ENCODE measurements at places on chromosomes 4 and X. TPM values are rescaled to one million over a fixed set of nuclear protein-coding genes. Genes with fewer than 3 reads are reported as not detected.

TIGD4 gene
- 0.24 TPM for total RNA-seq

HPF1 gene
- 23.4 TPM for total RNA-seq

SH3D19 gene
- total RNA-seq, result not detected

INPP4B gene
- 16.8 TPM for total RNA-seq

CA5B gene
- total RNA-seq, result 3.8 TPM

ANOS1 gene
- not detected for total RNA-seq

DNA sequence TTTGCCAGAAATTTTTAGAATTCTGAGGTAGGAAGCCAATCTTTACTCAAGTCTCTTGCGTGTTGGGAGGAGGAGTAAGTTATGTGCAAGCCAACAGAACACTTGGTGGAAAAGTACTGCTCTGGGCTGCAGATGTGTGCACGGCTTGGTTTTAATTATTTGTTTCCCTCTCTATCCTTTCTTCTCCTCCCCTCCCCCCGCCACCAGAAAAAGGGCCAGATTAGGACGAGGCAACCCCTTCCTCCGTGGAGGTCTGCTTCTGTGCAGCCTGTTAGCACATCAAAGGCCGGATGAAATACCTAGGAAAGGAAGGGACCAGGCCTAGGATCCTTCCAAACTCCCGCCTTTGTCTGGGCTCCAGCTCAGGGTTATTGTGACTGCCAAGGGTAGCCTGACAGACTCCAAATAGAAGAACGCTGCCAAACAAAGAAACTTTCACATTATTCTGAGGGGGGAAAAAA lies 1.0 kb upstream of the PGRMC1 start:
- no peak for DNase-seq

DNA sequence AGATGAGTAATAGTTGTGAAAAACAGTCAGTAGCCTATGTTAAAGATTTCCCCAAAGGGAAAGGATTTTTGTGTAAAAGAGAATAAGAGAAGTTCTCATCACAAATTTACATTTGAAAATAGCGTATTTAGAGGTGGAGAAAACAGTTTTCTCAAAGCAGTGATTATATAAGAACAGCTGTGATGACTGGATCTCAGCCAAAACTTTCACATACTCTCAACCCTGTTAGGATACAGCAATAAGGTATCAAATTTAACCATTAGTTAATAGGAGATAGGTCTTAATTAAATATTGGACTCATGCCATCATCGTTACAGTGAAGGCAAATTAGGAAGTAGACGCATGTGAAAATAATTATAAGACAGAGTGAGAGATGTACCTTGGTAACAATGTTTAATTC lies 622.7 kb downstream of the PCDH18 start:
- no peak for DNase-seq

DNA sequence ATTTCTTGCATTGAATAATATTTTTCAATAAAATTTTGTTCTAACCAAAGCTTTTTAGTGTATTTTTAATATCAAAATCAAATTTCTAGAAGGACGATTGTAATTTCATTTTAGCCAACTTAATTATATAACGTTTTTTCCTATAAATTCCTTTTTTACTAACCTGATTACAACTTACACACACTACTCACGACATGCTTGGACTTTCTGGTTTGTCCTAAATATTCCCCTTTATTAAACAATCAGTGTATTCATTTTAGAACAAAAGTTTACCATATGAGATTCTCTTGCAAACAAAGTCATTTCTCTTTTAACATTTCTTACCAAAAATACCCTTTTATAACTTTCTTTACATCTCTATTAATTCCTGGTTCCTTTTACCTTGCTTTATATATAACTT lies 173.7 kb downstream of the PWWP3B start:
- no peak for DNase-seq

DNA sequence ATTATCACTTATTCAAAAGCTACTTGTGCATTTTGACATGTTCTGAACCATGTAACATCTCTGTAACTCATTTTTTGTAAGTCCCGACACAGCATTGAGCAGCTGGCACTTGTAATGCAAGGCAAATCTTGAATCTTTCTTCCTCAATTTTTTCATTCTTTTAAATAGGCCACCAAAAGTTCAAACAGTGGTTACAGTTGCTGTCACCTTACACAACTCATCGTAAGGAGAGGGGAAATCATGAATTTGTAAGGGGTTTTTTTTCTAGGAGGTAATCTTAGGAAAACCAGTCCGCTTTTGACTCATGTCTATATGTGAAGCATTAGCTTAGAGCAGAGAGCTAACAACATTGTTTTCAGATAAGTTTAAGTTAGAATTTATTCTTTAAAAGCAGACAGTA lies 124.5 kb downstream of the PDLIM5 start:
- no peak for DNase-seq

- DNase-seq, result no peak
Observed at GRCh38 chr4:19583827-19584569, 667.7 kb upstream of the SLIT2 start.

DNA sequence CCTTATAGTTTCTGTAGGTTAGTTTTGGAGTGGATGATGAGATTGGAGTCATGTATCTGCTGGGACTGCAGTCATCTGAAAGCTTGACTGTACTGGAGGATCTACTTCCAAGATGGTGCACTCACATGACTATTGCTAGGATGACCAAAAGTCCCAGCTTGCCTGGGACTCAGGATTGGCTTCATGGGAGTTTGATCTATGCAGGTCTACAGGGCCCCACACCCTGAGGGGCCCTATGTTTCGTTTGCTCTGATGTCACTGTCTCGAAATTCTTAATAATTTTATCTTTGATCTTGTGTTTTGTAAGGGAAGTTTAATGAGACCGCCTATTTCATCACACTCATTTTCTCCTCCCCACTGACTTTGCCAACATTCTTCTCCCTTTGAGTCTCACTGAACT lies at the start of gene SMIM9:
Gene SMIM9, minus strand, starts transcription at position 101 of the 400 bp plus-strand sequence. CDS start 3,806 bp downstream, outside the sequence.
- DNase-seq, result no peak

- no peak for DNase-seq
Observed at GRCh38 chr4:2280531-2281300, 18.8 kb upstream of the MXD4 start.

- DNase-seq, result no peak
Observed at GRCh38 chr4:107578321-107578720, 141.7 kb downstream of the PAPSS1 start.

GRCh38 chrX:1239681-1240142 lies 27.3 kb upstream of the CRLF2 start:
- no peak for DNase-seq

GRCh38 chrX:150574559-150575418 lies 6.4 kb downstream of the MTM1 start:
- DNase-seq, result peak; percentile 6

- peak; percentile 10 for DNase-seq
Observed at GRCh38 chr4:4575284-4576211, 33.7 kb upstream of the STX18 start.

DNA sequence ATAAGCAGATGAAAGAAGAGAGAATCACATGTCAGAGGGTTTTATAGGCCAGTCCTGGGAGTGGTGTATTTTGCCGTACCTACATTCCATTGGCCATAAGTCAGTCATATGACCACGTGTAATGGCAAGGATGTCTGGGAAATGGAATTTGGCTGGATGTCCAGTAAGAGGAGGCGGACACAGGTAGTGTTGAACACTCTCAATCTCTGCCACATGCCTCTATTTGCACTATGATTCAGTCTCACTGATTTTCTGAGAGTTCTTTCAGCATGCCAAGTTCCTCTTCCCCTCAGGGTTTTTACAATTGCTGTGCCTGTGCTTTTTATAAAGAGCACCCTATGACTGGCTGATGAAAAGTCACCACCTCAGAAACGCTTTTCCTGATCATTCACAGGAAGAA lies 164.2 kb upstream of the GPR101 start:
- DNase-seq, result no peak
